Parietal lobe (tissue), 2 donors: ENCODE measurements at places on chromosomes 12 and 14. TPM values are rescaled to one million over a fixed set of nuclear protein-coding genes. Genes with fewer than 3 reads are reported as not detected.

Gene PTPRB
- 13.8 TPM for total RNA-seq

Gene NKX2-8
- not detected for total RNA-seq

Gene SCNN1A
- not detected for total RNA-seq

Gene SPSB2
- 2.8 TPM for total RNA-seq

Gene C12orf60
- total RNA-seq = 1.3 TPM

Gene CDH24
- total RNA-seq = 22.5 TPM
